Posterior vena cava (tissue), 2 donors: ENCODE measurements at places on chromosomes 6 and 20.

DNA sequence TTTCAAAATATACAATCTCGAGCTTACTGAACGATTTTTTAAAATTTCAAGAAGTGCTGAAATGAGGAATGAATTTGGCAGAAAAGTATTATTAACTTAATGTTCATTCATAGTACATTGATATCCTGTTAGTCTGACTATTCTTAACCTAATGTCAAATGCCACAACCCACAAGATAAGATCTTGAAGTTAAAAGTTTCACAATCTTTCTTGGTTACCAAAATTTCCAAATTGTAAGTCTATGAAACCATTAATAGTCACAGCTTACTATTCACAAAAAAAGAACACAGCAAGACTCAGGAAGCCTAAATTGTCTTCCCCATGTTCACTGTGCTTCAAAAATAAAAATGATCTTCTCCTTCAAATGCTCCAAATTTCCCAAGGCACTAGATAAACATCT is 71.3 kb downstream of the HACE1 start:
- no peak for DNase-seq

DNA sequence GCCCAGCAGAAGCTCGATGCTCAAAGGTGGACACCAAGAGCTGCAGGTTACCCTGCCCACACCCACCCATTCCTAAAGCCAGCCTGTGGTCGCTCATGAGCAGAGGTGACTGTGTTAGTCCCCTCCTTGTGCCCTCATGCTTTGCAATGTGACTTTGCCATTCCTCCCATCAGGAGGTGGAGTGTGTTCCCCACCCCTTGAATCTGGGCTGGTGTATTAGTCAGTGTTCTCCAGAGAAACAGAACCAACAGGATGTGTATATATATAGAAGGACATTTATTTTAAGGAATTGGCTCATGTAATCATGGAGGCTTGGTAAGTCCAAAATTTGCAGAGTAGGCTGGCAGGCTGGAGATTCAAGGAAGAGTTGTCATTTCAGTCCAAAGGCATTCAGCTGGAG is 54.4 kb upstream of the RNF24 start:
- DNase-seq, result no peak

DNA sequence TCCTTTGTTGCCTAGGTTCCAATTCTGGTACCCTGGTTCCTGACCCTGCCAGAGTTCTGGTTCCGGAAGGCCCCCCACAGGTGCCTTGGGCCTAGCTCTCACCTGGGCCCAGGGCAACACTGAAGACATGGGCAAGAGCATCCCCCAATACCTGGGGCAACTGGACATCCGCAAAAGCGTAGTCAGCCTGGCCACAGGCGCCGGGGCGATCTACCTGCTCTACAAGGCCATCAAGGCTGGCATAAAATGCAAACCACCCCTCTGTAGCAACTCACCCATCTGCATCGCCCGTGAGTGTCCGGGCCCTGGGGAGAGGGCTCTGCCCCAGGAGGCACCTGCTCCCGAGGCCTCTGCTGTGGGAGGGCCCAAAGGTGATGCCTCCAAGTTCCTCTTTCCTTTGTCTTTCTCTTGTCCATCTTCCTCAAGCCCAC is at the start of gene ARMC12:
ARMC12 (plus strand) TSS at position 51 of the 431 bp plus-strand sequence; CDS start at position 128, 77 bp downstream.
- peak; percentile 83 for DNase-seq

- DNase-seq, result no peak
Observed at GRCh38 chr6:7147051-7147671, 39.4 kb downstream of the RREB1 start.

DNA sequence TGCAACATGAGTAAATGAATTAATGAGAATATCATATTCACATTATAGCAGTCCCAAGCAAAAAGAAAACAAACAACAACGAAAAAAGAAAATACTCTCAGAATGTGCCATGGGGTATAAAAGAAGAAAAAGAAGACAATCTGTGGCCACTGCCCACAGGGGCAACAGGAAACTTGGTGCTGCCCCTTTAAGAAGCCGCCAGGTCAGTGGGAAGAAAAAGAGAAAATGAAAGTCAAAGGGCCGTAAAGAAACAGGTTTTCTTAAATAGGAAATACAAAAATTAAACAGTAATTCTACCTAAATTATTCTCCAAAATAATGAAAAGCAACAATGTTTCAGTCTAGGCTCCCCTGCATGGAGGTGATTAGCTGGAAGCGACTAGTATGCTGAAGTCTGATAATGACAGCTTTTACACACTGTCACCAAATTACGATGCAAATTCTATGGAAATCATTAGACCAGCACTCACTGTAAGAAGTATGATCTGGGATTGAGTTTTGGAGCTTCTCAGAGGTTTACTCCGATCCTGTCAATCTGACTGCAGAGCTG is 23.6 kb downstream of the GMDS start:
- no peak for DNase-seq

DNA sequence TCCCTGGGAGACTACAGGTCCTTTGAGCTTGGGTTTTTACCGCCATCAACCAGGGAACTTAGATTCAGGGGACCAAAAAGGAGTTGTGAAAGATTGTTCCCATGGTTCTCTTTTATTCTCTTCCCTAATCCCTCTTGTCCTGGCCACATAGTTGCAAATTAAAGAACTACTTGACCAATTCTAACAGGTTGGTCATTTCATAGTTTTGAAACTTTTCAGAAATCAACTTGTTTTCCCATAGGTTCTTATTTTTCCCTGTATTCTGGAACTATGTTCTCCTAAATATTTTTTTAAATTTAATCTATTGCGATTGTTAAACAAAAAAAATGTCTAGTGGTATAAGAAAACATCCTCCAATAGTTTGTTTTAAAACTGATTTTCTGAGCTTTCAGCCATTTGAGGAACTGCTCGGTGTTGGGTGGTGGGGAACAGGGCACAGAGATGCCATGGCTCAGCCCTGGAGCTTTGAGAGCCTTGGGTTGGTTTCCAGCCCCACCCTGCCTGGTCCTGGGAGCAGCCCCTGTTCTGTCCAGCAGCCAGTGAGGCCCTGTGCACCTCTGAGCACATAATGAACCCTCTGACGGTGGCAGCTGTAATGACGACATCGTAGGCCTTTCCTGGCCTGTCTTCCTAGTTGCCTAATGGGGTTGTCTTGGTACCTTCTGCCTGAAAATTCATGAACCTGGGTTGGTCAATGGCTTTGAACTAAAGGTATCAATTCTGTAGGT is 53.5 kb downstream of the TBC1D7 start:
- no peak for DNase-seq

DNA sequence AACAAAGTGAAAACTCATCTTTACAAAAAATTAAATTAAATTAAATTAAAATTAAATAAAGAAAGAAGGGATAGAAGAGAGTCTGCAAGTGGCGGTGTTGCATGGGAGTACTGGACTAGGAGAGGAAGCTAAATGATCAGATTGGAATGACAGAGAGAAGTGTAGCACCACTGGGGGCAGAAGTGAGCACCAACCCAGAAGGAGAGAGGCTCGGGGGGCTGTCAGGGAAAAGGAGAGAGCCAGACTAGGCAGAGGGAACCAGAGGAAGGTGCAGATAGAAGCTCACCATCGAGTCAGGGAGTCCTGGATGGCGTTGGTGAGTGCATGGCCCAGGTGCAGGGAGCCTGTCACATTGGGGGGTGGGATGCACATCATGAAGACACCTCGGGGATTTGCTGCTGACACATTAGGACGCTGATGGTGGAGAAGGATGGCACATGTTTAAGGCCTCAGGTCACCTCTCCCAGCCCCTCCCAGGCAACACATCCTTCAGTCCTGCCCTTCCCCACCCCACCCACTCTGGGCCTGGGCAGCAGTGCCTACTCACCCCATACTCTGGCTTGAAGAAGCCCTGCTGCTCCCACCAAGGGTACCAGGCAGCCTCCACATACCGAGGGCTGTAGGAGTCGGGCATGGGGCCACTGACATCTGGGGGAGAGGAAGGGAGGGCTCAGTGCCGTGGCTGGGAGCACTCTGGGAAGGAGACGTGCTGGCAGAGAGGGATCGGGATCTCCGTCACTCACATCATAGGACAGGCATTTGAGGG is 4.0 kb downstream of the VARS1 start:
- DNase-seq, result no peak

GRCh38 chr6:15901141-15902115 is 227.5 kb upstream of the MYLIP start:
- no peak for DNase-seq

GRCh38 chr6:72623808-72624207 is 1.9 kb downstream of the KCNQ5 start:
- DNase-seq, result no peak

- no peak for DNase-seq
Observed at GRCh38 chr6:119350952-119351372, 1.4 kb upstream of the MAN1A1 start.

GRCh38 chr6:10460096-10460495 is 45.2 kb upstream of the TFAP2A start:
- DNase-seq, result no peak

DNA sequence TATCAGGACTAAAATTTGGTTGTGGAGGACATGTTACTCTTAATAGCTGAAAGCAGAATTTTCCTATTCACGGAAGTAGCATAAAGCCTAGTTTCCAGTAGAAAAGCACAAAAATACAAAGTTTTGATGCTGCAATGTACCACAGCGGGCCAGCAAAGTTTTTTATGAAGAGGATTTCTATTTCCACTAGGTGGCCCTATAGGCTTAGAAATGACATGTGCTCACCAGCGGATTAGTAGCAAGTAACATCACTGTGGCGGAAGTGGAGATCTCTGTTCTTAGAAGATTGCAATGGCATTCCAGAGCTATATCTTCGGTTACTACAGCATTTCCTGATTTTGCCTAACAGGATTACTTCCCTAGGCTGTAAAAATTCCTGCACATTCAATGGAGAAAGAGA is 1219.0 kb upstream of the EYS start:
- no peak for DNase-seq

GRCh38 chr6:170148709-170149470 is 142.0 kb downstream of the DLL1 start:
- DNase-seq, result no peak

DNA sequence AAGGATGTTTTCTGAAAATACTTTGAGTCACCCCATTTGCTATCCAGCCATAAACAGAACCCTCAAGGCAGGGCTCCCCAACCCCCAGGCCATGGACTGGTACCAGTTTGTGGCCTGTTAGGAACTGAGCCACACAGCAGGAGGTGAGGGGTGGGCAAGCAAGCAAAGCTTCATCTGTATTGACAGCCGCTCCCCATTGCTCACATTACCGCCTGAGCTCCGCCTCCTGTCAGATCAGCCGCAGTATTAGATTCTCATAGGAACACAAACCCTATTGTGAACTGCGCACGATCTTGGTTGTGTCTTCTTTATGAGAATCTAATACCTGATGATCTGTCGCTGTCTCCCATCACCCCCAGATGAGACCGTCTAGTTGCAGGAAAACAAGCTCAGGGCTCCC is 543.8 kb downstream of the CBLN4 start:
- DNase-seq, result no peak

GRCh38 chr20:51697096-51697826 is 70.9 kb downstream of the ATP9A start:
- no peak for DNase-seq

DNA sequence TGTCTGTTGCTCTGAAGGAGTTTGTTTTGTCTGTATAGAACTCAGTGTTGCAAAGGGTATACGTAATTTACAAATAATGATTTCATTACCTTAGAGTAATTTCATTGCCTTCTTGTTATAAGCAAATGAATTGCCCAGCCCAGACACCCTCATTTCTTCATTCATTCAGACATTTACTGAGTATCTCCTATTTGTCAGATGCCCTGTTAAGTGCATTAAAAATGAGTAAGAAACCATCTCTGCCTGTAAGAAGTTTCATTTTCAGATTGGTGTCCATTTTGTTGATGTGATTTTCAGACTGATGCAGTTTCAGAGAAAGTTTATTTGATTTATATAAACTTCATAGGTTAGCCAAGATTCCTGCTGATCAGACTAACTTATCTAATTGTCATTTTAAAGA is 429.3 kb downstream of the PHF3 start:
- no peak for DNase-seq

DNA sequence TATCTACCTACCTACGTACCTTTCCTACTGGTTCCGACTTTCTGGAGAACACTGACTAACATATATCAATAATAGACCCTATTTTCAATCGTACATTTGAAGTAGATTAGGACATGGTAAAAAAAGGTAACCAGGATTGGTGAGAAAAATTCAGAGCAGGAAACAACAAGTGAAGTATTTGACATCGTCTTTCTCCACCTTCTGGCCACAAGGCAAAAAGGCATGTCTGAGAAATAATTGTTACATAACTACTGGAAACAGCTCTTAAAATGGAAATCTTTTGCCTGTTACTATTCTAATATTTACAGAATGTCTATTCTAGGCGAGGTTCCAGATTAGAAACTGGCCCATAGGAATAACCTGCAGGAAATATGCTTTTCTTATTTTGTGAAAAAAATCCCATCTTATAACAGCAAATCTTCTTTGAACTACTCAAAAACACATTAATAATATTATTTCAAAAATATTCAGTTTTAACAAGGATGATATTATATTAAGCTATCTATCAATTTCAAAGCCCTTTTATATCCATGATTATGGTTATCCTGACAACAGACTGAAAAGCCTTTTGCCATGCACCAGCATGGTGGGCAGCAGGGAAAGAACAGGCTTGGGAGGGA is 80.8 kb downstream of the RCAN2 start:
- no peak for DNase-seq

GRCh38 chr6:52407467-52407866 is 12.7 kb upstream of the EFHC1 start:
- DNase-seq, result no peak

DNA sequence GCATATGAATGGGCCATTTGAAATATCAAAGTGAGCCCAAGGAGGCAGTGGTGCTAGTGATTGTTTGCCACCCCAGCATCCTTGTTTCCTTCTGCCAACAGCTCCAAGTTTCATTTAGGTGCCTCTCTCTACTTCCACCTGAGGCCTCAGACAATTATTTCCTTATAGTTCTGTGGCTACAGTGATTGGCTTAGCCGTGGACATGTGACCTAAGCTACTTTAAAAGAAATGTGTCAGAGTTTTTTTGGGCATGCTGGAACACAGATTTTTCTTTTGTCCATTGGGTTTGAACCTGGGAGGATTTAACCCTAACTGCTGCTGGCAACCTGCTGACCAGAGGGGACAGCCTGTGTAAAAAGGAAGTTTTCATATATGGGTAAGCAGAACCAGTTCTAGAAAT is 319.4 kb downstream of the CD109 start:
- DNase-seq, result no peak

DNA sequence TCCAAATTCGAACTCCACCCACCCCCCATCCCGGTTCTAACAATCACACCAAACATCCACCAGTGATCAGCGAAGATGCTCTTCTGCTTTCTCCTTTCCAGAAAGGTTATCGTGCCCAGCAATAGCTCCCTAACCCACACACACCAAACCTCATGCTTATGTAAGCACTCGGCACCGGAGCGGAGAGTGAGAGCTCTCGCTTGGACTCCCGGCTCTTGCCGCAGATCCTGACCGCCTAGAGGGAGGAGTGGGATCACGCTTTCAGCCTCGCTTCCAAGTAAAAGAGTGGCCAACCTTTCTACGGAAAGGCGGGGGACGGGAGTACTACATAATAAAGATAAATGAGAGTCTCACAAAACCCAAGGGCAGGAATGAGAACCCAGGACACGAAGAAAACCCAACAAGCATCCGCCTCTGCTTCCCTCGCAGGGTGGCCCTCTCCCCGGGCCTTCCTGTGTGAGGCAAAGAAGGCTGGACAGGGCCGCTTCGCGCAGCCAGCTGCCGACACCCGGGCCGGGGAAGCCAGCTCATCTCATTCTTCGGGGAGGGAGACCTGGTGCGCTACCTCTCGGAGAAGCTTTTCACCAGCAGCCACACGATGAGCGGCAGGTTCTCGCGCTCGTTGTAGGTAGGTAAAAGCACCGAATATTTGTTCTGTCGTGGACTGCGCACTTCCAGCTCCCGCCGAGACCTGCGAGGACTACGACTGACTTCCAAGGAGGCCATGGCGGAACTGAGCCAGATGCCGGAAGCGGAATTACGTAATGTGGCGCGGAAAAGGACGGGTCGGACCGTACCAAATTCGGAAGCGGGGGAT is at the start of gene DPM1:
DPM1 (minus strand) TSS at position 735 of the 817 bp plus-strand sequence; CDS start at position 726, 9 bp downstream.
- peak; percentile 96 for DNase-seq
